A172 (cell line): ENCODE measurements at places on chromosomes 16 and 17. TPM values are rescaled to one million over a fixed set of nuclear protein-coding genes. Genes with fewer than 3 reads are reported as not detected.

The MYH2 gene
- 0.12 and 0.17 TPM in 2 replicates for total RNA-seq

DNA sequence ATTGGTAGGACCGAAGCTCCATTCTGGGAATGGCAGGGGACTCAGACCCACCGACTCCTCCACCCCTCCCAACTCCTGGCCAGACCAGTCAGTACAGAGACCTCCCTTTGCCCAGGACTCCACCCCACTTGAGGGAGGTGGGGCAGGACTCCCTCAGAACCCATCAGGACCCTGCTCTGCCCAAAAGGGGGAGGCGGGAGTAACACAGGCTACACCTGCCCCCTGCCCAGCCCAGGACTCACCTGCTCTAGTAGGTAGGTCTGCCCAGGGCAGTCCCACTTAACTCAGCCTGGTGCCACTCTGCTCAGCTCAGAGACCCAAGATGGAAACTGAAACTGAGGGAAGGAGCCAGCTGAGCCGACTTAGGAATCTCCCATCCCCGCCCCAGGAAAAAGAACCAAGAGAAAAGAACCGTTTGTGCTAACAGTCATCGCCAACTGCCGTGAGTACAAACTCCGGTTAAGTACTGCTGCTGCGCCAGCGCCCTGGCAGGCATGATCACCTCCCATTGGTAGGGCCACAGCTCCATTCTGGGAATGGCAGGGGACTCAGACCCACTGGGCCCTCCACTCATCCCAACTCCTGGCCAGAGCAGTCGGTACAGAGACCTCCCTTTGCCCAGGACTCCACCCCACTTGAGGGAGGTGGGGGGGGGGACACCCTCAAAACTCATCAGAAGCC, 503 bp downstream of the DHX58 start:
- DNase-seq: peak; percentile 56

GRCh38 chr17:29140631-29141513, 39.3 kb downstream of the MYO18A start:
- DNase-seq: no peak

The FN3K gene
- 2.1 and 2.9 TPM in 2 replicates for total RNA-seq

The NACA2 gene
- total RNA-seq: not detected in 2 replicates

- no peak for DNase-seq
These were observed 323.8 kb upstream of the TNRC6C start for GRCh38 chr17:77634710-77635109.

GRCh38 chr16:24935336-24935735, 79.8 kb downstream of the ARHGAP17 start:
- DNase-seq: no peak

GRCh38 chr17:72305472-72305871, 184.7 kb downstream of the SOX9 start:
- no peak for DNase-seq

GRCh38 chr16:24753000-24753399, 23.5 kb downstream of the TNRC6A start:
- no peak for DNase-seq

The PROCA1 gene
- total RNA-seq: 1.2 and 2.0 TPM in 2 replicates

The FAM171A2 gene
- 24.5 and 31.1 TPM in 2 replicates for total RNA-seq

The EVI2B gene
- 0.24 and 0.60 TPM in 2 replicates for total RNA-seq

The CD300LF gene
- not detected in 2 replicates for total RNA-seq

- peak; percentile 32 for DNase-seq
These were observed 51.3 kb downstream of the ZFP90 start for GRCh38 chr16:68590201-68590994.

- no peak for DNase-seq
These were observed 89.5 kb downstream of the WSCD1 start for GRCh38 chr17:6159541-6160231.

DNA sequence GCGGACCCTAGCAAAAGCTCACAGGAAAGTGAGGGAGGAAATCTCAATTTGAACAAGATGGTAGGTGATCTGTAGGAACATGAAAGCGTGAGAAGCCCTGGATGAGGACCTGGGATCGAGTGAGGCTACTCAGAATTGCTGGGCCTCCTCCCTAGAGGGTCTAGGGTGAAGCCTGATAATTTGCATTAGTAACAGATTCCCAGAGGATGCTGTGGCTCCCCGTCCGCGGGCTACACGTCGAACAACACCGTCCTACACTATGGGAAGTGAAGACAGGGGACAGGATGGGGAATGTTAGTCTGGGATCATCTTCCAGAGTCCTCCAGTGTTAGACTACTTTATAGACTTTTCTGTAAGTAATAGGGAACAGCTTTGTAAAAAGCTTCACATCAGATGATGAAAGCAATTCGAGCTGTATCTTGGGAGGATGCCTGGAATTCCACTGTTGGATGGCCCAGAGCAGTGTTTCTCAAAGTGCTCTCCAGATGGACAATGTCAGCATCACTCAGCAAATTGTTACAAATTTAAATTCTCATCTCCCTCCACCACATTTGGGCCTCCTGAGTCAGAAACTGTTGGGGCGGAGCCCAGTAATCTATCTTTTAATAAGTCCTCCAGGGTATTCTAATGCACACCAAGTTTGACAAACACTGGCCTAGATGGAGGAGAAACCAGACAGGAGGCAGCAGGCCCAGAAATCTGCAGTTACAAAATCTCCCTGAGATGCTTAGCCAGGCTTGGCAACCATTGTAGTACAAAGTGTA, 6.5 kb downstream of the FNDC8 start:
- DNase-seq: no peak

DNA sequence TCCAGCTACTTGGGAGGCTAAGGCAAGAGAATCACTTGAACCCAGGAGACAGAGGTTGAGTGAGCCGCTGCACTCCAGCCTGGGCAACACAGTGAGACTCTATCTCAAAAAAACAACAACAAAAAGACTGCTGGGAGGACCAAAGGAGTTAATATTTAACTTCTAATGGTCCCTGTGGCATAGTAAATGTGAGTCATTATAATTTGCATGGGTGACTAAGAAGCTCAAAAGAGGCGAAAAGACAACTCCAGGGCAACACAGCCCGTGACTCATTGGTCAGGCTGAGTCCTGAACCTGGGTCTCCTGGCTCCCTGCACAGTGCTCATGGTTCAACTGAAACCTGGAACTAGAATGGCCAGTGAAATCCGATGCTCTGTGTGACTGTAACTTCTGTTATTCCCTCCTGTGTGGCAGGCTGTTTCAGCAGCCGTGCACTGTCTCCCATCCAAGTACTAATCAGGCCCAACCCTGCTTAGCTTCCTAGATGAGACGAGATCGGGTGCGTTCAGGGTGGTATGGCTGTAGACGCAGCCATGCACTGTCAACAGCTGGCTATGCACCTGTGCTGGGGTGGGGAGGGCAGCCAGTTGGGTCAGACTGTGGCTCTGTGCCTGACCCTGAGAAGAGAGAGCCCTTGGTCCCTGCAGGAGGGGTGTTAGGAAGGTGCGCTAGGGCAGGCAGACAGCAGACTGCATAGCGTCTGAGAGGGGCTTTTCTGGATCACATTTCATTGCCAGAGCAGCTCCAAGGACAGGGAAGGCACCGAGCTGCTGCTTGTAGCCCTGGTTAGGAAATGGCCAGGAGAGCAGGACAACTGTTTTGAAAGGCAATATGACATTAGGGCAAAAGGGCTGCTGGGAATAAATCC, 14.5 kb upstream of the GPRC5C start:
- DNase-seq: peak; percentile 82

GRCh38 chr16:2473446-2473926, 1.4 kb upstream of the TBC1D24 start:
- no peak for DNase-seq

DNA sequence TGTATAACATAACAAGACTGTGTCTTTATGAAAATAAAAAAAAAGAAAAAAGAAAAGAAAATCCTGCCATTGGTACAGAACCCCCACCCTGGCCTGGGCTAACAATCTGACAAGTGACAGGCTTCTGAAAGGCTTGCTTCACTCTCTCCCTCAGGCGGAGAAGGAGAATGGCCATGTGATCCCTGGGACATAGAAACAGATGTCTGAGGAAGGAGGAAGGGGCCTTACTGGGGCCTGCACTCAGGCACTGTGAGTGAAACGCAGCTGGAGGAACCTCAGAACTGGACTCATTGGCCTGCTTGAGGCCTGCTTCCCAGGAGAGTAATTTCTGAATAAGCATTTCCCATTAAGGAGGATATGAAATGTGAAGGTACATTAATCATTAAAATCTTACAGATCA, 17.5 kb downstream of the MAP3K14 start:
- no peak for DNase-seq

The SCNN1B gene
- total RNA-seq: not detected in 2 replicates

DNA sequence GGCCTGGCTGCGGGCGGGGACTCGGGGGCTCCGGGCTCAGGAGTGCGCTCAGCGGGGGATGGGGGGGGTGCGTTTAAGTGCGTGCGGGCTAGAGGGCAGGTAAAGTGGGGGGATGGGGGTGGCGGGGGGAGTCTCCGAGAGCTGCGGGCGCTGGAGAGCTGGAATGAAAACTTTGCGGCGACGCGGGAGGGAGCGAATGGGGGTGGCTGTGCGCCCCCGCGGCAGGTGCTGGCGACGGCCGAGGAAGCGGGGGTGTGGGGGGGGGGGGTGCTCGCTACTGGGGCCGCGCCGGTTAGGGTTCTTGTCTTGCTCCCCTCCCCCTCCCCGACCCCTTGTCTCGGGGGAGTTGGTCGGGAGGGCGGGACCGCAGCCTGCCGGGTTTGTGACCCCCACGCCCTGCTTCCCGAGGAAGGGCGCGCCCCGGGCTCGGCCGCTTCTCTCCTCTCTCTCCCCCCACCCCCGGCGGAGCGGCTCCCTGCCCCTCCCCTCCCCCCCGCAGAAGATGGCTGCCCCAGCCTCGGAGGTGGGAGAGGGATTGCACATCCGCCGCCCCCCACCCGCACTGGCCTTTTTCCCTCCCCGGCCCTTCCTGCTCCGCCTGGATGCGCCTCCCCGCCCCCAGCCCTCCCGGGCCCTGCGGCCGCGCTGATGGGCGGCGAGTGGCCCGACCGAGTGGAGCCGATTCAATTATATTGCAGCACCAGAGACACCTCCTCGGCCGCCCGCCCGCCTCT, 649 bp downstream of the GSE1 start:
- DNase-seq: peak; percentile 34

- no peak for DNase-seq
These were observed 1.3 kb downstream of the TLCD3A start for GRCh38 chr17:733743-734142.

DNA sequence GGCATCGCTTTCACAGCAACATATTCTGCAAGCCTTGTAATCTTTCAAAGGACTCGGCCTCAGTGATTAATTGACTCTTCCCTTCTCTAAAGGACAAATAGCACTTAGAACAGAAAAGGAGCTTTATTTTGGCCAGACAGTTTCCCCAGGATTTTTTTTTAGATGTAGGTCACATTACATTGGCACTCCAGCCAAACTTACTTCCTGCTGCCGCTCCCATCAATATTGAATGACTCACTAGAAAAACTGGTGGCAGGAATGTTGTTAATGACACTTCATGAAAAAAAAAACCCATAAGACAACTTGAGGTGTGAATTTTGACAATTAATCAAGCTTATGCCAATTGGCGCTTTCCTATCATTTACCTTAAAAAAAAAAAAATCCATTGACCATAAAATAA, 432.6 kb downstream of the TOX3 start:
- peak; percentile 39 for DNase-seq

- no peak for DNase-seq
These were observed 4.9 kb downstream of the SLFN14 start for GRCh38 chr17:35555691-35556090.

GRCh38 chr16:1573301-1573700, 38.6 kb downstream of the IFT140 start:
- DNase-seq: no peak

DNA sequence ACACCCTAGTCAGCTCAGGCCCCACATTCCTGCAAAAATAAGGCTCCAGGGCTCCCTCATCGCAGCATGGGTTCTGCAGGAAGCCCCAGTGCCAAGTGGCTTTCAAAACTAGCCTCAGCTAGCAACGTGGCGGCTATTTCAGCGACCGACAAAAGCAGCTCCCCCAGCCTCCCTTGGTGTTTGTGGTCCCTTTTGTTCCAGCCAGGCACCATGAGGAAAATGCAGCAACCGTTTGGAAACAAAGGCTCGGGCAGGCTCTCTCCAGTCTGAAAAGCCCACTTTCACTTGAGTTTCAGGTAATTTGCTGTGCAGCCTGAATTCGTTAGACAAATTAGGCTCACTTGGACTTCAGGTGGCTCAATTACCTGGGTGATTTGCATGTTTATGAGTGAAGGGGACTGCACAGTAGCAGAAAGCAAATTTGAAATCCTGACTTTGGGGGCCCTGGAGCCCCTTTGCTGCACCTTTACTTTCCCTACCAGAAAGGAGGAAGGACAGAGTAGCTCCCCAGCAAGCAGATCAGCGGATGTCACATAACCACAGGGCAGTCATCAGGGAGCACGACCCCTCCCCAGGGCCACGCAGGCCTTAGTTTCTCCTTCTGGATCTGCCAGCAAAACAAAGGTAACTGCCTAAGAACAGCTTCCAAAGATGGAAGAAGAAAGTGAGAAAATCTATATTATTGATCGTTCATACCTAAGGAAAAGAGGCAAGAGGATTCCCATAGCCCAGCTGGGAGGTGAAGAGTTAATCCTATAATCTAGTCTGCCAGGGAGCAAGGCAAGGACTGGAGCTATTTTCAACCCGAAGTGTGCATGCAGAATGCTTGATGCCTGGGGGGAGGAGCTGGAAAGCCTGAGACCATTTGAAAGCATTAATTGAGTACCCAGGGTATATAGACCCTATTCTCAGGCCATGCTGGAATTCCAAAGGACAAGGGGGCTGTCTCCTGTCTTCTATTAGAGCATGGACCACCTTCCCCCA, 143.1 kb upstream of the SDK2 start:
- DNase-seq: no peak

DNA sequence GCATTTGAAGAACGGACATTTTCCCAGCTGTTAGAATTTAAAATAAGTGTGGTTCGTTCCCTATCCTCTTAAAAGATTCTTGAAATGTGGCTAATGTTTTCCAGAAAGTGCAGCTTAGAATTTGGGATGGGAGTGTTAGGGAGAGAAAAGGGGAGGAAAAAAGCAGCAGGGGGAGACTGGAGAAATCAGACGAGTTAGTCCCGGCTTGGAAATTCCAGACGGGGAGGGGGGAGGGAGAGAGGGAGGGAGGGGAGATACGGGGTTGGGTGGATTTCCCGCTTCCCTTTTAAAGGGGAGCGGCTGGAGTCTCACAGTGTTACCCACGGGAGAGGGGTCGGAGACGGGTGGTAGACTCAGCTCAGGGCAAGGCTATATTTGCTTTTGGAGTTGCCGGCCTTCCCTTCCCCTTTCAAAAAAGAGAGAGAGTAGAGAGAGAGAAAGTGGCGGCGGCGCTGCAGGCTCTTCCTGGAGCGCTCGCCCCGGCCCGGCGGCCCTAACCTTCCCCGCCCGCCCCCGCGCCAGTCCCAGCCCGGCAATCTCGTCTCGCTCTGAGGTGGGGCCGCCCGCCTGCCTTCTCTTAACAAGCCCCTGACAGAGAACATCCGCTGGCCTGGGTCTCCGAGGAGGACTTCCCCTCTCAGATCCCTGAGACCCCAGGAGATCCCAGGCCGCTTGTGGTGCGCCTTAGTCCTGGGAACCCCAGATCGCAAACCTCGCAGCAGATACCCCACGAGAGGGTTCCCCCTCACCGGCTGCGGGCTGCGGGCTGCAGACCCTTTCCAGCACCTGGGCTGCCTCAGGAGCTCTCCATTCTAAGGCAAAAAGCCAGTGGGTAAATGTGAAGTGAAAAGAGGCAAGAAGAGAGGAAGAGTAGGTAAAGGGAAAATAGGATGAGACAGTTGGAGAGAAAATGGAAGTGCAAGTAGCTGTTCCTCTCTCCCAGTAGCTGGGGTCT, 6.6 kb downstream of the IGF2BP1 start:
- peak; percentile 32 for DNase-seq
